ENCODE measurements at places on chromosomes 11 and 22. TPM values are rescaled to one million over a fixed set of nuclear protein-coding genes. Genes with fewer than 3 reads are reported as not detected.

DNA sequence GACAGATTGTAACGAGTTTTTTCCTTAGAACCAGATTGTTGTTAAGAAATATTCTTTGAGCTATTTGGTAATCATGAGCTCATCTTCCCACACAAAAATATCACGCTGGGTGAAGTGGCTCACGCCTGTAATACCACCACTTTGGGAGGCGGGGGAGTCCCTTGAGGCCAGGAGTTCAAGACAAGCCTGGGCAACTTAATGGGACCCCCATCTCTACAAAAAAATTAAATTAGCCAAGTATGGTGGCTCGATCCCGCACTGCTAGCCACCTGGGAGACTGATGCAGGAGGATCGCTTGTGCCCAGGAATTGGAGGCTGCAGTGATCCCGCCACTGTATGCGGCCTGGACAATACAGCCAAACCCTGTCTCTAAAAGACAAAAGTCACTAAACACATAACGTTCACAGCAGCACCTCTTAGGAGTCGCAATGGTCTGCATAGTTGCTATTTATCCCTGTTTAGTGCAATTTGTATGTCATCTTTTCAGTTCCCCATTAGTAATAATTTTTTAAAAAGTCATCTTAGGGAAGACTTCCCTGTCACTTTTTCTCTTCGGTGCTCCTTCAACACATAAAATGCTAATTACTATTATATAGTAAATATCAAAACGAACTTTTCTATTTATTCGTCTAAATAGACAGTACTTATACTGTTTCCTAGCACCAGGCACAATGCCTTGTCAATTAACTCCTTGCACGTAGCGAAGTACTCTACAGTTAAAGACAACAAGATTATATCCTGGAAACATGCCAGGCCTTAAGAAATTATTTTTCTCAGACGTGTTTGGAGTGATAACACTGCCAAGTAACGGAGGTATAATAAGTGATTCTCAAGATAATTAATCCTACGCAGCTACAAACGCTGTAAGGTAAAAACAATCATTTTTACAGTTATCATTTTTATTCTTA is 1.1 kb downstream of the ST13 start:
- no peak for DNase-seq

GRCh38 chr11:121930004-121930965 is 185.7 kb downstream of the BLID start:
- no peak for DNase-seq

DNA sequence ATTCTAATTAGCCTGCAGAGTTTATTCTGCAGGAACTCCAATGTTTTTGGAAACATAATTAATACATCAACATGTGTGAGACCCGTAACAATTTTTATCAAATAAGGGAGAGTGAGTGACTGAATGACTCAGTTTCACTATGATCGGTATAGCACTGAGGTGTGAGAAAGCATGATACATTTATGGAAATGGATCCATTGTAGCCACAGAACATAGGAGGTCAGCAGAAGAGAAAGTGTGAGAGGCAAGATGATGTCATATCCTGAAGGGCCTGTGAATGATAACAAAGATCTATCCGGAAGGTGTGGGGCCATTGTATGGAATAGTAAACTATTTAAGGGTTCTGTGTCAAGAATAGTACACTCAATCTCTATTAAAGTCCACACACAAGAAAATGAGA is 1406.1 kb upstream of the TENM4 start:
- no peak for DNase-seq

DNA sequence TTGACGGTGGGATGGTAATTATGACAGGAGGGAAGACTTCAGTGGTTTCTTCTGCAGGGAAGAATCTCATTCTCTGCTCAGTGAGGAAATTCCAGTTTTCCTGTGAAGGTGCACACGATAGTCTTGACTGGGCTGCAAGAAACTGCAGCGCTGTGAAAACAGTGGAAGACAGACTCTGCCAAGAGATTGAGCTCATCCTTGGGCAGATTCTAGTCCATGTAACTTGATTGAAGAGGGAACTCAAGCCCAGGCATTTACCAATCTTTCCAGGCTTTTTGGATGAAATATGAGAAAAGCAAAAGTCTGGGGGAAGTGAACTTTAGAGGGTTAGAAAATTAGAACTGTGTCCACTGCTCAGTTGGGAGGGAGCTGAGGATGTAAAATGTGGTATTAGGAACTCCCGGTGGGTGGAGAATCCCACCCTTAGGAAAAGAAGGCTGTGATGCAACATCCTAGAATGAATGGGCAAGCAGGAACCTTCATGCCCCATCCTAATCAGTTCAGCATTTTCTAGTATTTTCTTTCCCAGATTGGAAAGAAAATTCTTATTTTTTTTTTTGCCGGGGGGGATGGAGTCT is 212.6 kb downstream of the DBX1 start:
- no peak for DNase-seq

GRCh38 chr11:14140991-14141390 is 178.5 kb downstream of the SPON1 start:
- DNase-seq, result no peak

DNA sequence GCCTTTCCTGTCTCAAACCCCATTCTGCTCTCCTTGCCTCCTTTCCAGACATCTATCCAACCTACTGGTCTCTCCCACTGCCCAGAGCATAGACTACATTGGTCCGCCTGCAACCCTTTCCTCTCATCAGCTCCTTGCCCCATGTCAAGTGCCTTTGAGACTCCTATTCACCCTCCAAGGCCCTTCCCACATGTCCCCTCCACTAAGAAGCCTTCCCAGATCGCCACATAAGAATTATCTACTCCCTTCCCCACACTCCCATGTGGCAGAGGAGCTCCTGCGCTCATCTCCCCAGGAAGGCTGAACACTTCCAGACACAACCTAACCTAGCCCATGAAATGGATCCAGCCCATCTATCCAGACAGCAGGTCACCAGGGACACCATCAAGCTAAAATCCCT is 10.3 kb downstream of the C1QTNF6 start:
- DNase-seq, result no peak

GRCh38 chr22:45548991-45549761 is 46.5 kb downstream of the FBLN1 start:
- DNase-seq, result no peak

GRCh38 chr11:126583101-126583500 is 227.6 kb downstream of the ST3GAL4 start:
- no peak for DNase-seq

GRCh38 chr11:44978274-44978960 is 27.7 kb upstream of the TP53I11 start:
- no peak for DNase-seq

DNA sequence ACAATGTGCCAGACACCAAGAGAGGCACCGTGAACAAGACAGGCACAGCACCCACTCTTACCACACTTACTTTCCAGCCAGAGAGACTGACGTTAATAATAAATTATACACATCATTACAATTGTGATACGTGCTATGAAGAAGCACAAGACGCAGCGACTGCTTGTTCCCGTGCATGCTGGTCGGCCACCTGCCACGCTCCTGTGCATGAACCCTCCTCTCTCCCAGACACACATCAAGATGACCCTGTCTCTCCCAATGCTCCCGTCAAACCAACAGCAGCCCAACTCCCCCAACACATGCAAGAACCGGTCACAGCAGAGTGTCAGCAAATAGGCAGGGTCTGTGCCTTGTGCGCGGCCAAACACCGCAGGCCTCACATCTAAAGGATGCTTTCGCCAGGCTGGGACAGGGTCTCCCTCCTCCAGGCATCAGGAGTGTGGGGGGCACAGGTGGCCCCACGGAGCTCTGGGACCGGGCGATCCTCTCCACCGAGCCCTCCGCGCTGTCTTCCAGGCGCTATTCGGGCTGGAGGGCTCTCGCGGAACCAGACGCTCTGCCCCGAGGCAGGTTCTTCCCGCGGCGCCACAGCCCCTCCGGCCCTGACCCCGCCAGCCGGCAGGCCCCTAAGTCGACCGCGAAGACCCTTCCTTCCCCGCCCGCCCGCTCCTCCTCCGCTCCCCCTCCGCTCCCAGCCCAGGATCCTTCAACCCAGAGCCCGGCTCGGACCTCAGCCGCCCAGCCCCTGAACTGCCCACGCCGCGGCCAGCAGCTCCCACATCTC is 533 bp downstream of the SERGEF start:
- DNase-seq, result peak; percentile 33

- DNase-seq, result no peak
Observed at GRCh38 chr11:22331771-22332170, 6.4 kb upstream of the SLC17A6 start.

GRCh38 chr11:117303646-117304315 is 12.3 kb downstream of the BACE1 start:
- DNase-seq, result no peak

DNA sequence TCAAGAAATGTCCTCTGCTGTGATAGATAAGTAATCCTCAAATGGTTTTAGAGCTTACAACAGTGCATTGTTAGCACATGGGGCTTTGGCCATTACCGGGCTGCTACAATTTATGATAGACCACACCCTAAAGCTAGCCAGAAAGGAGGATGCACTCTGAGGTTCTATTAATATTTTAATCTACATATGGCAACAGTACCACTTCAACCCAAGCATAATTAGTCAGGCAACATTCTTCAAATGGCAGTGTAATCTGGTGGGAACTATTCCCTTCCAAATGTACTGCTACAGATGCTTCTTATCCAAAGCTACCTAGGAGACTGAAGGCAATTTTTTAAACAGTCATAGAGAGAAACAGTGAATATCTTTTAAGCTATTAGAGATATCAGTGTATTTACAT is 697.6 kb downstream of the KCNA4 start:
- no peak for DNase-seq

GRCh38 chr11:57508341-57509170 is 6.9 kb downstream of the SLC43A1 start:
- DNase-seq, result no peak

DNA sequence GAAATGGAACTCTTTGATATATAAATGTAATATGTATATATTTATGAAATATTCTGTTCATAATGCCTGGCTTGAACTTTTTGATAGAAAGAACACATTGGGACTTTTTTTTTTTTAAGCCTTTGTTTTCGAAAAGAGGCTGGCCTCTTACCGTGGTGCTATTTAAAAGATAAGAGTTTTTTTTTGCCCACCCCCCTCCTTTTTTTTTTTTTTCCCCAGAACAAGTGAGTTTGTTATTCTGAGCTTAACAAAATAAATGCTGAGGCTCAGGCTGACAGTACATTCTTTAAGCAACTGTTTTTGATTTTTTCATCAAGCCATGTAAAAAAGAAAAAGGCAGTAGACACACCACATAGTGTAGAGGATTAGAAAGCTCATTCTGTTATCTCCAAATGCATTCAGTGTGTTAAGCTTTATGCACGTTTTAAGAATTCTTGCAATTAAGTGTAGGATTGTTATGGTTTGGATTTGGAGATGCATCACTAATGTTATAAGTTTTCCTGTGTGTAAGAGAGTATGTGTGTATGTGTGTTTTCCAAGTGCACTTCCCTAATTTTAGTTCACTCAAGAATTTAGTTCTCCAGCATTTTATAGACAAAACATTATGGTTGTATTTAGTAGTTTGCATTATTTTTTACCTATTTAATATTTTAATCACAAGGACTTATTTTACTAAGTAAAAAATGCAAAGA is 12.0 kb downstream of the PDHX start:
- no peak for DNase-seq

DNA sequence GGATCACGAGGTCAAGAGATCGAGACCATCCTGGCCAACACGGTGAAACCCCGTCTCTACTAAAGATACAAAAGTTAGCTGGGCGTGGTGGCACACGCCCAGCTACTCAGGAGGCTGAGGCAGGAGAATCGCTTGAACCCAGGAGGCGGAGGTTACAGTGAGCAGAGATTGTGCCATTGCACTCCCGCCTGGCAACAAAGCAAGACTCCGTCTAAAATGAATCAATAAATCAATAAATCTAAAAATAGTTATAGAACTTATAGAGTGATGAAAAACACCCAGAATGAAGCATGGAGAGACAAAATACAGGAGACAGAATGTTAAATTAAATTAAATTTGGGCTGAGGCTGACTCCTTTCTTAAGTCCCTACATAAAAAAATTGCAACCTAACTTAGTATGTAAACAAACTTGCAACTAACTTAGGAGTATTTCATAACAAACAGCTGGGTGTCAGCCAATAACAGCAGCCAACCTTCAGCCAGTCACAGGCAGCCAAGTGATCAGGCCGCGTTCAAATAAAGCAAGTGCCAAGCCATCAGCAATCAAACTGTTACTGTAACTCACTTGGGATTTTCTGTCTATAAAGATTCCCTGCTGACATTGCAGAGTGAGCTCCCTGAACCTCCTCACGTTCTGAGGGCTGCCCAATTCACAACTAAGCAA is 7.3 kb upstream of the TP53AIP1 start:
- no peak for DNase-seq

DNA sequence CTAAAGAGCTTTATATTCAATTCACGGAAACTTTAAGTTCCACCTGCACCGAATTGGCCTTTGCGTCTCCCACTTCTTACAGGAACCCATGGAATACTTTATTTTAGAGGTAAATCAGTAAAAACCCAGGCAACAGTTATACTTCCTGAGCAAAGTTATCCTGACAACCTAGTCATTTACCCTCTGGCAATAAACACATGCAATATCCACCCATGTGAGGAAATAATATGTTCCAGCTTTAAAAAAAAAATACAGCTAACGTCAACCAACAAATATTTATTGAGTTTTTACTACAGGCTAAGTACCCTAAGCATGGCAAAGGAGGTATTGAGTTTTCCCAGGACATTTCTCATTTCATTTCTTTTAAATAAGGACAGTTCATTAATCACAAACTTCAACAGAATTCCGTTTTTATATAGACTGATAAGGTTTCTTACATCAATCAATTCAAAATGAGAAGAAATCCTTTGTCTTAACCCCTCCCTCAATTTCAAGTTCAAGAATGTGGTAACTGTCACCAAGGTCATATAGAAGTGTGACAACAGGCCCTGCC is 38.3 kb upstream of the CCDC34 start:
- no peak for DNase-seq

- DNase-seq, result no peak
Observed at GRCh38 chr22:40567106-40567505, 69.4 kb downstream of the MRTFA start.

GRCh38 chr11:116519499-116519898 is 253.3 kb downstream of the BUD13 start:
- no peak for DNase-seq

- no peak for DNase-seq
Observed at GRCh38 chr11:29534836-29535235, 482.0 kb downstream of the KCNA4 start.

DNA sequence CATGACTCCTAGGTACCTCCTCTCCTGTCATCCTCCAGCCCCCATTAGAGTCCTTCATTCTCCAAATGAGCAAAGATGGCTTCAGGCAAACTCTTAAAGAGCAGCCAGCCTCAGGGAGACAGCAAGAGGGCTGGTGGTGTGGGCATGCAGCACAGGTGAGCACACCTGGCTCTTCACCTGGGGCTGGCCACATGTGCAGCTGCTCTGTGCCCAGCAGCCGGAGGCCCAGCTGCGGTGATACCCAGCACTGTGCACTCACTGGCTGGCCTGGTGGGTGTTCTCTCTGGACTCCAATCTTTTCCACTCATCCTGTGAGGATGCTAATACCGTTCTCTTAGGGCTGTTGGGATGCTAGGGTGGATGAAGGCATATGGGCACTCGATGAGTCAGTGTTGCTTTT is 106.1 kb upstream of the PARVA start:
- no peak for DNase-seq

GRCh38 chr11:74384641-74385040 is 13.6 kb downstream of the PGM2L1 start:
- DNase-seq, result no peak

KCNQ1OT1 gene
- total RNA-seq, result 0.31 TPM

OR2AG2 gene
- not detected for total RNA-seq

MS4A15 gene
- total RNA-seq, result not detected

LPXN gene
- 3.3 TPM for total RNA-seq

KRTAP5-8 gene
- total RNA-seq, result not detected

OSBPL5 gene
- 17.1 TPM for total RNA-seq

SAA4 gene
- not detected for total RNA-seq

All from heart left ventricle (tissue), 16 donors.